HCEC 1CT (cell line): ENCODE measurements at places on chromosomes 3 and 15.

DNA sequence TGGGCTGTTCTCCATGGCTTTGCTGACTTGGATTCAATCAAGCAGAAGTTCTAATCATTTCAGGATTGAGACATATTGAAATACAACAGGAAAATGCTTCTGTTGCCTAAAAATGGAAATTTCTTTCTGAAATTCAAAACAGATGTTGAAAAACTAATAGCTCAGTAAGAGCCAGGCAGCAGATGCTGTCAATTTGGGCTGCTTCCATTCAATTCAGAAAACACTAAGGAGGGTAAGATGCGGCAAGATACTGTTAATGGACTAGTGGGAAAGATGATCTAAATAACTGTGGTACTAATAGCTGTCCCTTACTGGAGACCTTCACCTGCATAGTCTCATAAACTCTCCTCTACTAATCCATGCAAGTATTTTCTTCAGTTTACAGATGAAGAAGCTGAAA, 53.5 kb downstream of the DGKG start:
- DNase-seq = no peak

DNA sequence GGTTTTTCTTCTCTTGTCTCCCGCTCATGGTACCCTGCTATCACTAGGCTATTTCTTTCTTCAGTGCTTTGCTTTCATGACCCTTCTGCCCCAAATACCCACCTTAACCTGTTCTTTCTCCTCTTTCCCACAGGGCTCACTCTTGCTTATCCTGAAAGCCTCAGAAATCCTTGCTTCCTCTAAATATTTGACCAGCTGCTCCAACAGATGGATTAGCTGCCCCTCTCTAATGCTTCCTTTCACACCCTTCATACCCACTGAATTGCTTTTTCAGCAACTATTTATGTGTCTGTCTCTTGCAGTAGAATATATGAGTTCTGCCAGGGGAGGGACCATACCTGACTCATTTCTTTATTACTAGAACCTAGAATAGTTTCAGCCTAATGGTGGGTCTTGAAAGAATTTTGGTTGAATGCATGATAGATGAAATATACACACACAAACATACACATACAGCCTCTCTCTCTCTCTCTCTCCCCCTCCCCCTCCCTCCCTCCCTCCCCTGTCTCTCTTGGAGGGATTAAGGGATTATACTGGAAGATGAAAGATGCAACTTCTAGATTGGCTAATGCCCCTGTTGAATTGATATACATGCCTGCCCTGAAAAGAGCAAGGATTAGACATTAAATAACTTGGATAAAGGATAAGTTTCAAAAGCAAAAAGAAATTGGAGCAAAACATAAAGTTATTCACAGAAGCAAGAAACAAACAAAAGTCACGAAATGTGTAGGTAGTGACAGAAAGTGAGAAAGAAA, 95.0 kb upstream of the GADL1 start:
- DNase-seq = no peak

- DNase-seq = no peak
Measured at GRCh38 chr15:40084650-40085049, 24.0 kb downstream of the BMF start.

DNA sequence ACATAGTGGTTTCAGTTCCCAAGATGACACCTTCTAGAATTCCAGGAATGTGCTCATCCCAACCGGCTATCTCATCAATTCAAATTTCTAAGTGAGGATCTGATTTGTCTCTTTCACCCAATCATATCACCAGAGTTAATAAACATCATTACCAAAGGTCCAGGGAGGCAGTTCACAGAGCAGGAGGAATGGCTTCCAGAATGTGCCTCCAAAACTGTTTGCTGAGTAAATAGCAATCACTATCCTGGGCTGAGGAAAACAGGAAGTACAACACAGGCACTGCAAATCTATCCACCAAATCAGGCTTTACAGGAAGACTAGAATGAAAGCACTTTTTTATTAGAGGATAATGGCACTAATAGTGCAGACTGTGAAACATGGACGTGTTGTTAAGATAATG, 61.5 kb downstream of the OSBPL10 start:
- DNase-seq = no peak

- DNase-seq = peak; percentile 36
Measured at GRCh38 chr3:36893137-36893557, 51.7 kb downstream of the TRANK1 start.

DNA sequence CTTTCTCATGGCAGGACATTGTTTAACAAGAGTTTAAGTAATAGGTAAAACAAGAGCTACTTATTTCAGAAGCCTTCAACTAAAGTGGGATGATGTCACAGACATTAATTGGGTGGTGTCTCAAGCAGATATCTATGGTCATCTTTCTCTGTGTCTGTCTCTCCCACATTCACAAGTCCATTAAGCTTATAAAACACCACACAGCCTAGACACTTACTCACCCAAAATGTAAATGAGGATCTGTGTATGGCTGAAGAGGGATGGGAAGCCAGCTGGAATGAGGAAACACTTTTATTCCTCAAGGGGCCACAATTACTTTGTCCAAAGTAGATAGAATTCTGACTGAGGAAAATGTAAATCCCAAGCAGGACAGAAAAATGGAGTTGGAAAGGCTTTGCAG, 183.8 kb downstream of the THRB start:
- no peak for DNase-seq

- peak; percentile 34 for DNase-seq
Measured at GRCh38 chr3:64179860-64180259, 45.4 kb downstream of the PRICKLE2 start.
